NCI-H187 (cell line): ENCODE measurements at places on chromosomes 3 and 15.
A peak's percentile ranks its signal among the peaks of the same experiment; 100 is the strongest.

GRCh38 chr15:23645371-23646164, 2.1 kb downstream of the MAGEL2 start:
- no peak for DNase-seq

- no peak for DNase-seq
Observed at GRCh38 chr3:48436855-48437254, 3.1 kb downstream of the CCDC51 start.

DNA sequence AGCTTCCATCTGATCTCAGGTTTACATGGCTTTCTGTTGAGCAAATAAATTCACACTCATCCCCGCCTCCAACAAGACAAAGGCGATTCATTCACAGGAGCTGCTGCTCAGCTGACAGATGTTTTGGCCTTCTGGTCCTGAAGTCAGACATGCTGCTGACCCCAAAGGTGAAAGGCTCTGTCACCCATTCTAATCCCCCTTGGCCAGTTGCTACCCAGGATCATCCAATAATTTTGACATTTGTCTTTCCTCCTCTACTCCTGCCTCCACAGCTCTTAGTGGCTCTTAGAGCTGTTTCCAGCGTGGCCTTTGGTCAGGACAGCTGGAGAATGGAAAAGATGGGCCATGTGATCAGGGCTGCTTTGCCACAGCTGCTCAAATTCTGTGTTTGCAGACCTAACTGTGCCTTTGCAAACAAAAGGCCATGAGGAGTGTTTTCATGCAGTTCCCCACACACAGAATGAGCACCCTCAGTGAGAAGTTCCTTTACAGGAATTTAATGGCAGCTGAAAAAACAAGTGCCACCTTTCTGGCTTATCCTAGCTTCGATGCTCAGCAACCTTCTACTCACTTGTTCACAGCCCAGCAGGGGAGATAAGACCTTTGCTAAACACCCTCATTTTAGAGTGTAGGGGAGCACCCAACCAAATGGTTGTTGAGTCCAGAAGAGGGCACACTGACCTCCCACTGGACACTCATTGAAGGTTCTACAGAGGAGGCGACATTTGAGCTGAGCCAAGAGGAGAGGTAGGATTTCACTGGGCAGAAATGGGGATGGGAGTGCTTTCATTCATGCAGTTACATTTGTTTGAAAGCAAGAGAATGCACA, 39.0 kb downstream of the CYP19A1 start:
- DNase-seq, result no peak

DNA sequence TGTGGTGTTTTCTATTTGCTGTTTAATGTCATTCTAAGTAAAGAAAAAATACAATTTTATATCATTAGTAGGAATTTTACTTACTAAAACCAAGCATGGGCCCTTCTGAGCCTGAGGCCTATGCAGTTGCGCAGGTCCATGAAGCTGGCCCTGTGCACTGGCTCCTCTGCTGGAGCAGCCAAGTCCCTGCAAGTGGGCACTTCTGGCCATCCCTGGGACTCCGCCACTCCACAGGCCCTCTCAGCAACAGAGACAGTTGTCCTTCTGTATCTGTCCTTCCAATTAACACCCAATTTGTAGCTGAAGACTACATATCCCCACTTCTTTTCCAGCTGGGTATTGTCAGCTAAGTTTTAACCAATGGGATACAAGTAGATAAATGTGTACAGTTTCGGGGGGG, 49.9 kb upstream of the RYK start:
- no peak for DNase-seq

GRCh38 chr3:39920271-39920670, 110.9 kb downstream of the MYRIP start:
- DNase-seq, result no peak

DNA sequence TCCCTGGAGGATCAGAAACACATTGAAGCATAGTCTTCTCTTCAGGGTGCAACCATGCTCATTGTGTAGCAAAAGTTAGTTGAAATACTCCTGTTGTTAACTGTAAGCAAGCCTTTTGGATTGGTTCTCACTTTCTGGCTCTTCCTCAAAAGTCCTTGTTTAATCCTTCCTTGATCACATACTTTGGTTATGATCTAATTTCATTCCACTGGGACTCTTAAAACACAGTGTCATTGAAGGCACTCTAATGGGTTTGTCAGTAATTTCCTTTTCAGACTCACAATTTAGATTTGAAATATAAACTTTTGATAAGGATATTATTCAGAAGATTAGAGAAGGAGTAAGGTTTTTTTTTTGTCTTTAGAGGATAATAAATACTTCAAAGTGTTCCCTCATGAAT, 451.7 kb upstream of the SGO1 start:
- DNase-seq, result no peak

DNA sequence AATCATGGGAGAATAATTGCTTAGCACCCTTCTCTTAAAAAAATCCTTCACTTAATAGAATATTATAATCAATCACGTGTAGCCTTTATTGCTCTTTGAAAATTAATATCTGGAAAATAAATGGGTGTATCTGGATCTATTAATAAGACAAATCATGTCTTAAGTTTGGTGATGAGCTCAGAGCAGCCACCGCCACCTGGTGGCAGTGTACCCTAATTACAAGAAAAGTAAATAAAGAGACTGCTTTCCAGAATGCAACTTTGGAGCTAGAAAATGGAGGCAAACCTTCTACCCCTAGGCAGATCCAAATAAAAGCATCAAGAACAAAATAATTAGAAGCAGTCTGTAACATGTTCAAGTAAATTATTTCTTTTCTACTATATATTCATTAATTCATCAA, 43.5 kb downstream of the EPHB1 start:
- no peak for DNase-seq

DNA sequence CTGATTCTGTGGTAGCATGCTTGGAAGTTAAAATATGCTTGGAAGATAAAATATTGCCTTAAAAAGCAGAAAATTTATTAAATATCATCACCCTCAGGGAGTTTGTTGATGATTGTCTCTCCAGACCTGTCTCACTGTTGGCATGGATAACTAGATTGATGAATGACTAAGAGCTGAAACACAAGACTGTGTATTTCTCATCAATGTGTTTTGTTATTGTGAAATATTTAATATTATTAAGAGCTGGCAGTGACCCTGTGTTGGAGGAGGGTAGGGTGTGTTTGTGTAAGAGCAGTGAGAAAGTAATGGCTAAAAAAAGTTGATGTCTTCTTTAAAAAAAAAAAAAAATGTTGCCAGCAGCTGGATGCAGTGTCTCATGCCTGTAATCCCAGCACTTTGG, 82.2 kb downstream of the ITPR1 start:
- no peak for DNase-seq

GRCh38 chr3:105953831-105954230, 85.0 kb upstream of the CBLB start:
- DNase-seq, result no peak

DNA sequence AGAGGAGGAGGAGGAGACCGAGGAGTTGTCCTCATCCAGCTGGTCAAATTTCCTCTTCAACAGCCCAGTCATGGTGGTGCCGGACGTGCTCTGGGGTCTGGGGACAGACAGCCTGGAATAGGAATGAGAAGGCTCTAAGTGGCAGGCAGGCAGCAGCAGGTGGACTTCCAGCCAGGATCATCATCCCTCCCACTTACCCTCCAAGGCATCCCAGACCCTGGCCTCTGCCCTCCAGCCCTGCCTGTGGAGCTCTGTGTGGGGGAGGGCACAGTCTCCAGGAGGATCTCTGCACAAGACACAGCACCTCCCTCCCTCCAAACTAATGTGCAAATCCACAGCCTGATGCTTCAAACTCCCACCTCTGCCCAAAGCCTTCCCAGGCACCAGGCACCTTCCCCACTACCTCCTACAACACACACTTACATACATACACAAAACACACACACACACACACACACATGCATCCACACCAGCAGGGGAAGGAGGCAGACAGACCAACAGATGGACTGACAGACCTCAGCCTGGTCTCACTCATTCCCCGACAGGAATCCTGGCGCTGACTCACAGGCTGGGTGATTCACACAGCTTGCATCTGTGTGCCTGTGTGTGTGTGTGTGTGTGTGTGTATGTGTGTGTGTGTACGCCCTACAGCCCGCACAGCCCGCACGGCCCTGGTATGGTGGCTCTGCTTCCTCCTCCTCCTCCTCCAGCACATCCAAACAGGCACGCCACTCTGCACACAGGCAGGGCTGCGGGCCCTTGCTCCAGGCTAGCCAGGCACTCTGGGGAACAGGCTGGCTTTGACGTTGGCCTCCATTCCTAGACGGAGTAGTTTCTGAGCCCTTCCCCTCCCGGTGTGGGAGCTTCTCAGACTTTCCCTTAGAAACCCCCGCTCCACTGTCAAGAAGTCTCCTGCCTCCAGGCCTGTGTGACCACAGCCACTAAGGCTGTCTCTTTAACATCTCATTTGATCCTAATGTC, 6.5 kb downstream of the CSRNP1 start:
- DNase-seq, result no peak

GRCh38 chr3:16307832-16308531, 43.0 kb downstream of the OXNAD1 start:
- DNase-seq, result no peak

- DNase-seq, result no peak
Observed at GRCh38 chr3:181718987-181719911, 7.5 kb downstream of the SOX2 start.

- no peak for DNase-seq
Observed at GRCh38 chr3:126419886-126420786, 25.4 kb downstream of the CFAP100 start.

DNA sequence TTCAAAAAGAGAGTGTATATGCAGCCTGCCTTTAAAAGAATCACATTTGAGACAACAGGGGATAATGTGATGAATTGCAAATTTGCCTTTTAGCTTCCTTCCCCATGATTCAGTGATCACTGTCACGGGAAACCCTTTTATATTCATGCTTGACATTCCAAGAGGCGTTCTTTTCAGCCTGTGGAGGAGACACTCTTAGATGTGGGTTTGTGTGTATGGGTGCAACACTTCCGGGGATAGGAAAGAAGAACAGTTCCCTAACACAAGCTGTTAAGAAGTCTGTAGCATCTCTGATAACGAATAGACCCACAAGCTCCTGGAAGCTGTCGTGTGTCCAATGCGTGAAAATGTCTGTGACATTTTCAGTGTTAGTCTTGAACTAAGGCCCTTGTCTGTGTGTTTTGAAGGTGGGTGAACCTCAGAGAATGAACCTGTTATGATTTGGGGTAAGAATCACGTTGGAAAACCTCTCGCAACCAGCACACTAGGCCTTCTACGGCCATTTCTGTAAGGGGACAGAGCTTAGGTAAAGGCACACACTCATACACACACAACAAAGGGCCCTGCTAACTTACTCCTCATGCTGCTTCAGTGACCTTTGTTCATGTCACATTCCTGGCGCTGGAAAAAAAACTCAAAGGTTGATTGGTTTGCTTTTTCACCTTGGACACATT, 229.2 kb upstream of the ST8SIA2 start:
- no peak for DNase-seq

GRCh38 chr15:88986949-88987590, 73.9 kb upstream of the MFGE8 start:
- no peak for DNase-seq

GRCh38 chr15:67042551-67043142, 22.8 kb upstream of the SMAD3 start:
- no peak for DNase-seq

DNA sequence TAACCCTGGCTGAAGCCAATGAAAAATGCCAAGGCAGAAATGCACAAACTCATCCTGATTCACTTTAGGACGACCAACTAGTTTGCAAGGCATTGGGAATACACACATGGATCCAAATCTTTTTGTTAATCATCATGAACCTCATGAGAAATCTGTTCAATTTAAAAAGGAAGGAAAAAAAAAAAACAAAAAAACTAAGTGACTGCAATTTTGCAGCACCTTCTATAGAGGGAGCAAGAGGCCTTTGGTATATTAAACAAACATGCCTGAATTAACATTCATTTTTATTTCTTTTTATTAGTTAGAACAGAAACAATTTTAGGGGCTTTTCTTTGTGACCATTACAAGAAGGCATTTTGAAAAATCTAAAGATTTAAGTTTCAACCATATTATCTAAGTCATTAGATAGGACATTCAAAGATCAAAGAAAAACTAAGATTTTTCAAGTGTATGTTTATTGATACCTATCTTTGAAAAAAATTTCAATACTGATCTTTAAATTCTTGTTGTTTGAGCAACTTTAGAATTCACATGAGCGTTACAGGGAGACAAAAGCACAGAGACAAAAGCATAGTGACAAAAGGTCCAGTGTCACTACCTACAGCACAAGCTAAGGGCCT, 182.4 kb downstream of the CBLB start:
- DNase-seq, result no peak

GRCh38 chr15:95948411-95948810, 382.1 kb upstream of the NR2F2 start:
- peak; percentile 59 for DNase-seq

DNA sequence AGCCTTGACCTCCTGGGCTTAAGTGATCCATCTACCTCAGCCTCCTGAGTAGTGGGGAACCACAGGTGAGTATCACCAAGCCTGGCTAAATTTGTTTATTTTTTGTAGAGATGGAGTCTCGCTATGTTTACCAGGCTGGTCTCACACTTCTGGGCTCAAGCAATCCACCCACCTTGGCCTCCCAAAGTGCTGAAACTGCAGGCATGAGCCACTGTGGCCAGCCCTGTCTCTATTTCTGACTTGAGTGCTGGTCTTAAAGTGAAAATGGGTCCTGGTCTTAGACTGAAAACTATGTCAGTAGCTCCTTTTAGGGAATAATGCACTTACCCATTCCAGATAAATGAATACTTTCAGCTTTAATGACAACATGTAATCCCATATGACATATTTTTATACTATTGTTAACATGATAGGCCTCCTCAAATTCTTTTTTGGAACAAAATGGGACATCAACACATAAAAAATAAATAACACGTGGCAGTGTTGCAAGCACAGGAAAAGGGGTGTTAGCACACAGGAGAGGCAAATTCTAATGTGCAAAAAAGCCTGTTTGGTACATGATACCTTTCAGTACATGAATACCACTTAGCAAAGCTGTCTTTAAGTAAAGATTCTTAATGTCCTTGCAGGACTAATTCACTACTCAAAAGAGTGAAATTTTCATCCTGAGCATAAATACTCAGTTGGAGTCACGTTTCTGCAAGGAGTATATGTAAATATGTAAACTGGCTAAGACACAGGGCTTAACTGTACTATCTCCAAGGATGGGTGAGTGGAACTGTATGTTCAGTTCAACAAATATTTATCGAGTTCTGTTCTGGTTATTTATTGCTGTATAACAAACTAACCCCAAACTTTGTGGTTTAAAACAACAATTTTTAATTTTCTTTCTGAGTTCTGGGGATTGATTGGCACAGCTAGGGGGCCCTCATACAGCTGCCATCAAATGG, 194.7 kb downstream of the NR1D2 start:
- no peak for DNase-seq

DNA sequence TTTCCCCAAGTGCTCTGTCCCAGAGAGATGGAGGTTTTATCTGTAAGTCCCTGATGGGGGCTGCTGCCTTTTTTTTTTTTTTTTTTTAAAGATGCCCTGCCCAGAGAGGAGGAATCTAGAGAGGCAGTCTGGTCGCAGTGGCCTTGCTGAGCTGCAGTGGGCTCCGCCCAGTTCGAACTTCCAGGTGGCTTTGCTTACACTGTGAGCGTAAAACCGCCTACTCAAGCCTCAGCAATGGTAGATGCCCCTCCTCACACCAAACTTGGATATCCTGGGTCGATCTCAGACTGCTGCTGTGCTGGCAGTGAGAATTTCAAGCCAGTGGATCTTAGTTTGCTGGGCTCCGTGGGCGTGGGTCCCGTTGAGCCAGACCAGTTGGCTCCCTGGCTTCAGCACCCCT, 51.6 kb downstream of the SLC2A2 start:
- no peak for DNase-seq

GRCh38 chr3:48599077-48599501, 4.0 kb upstream of the COL7A1 start:
- DNase-seq, result no peak
